ENCODE measurements at places on chromosomes 6 and 20.

DNA sequence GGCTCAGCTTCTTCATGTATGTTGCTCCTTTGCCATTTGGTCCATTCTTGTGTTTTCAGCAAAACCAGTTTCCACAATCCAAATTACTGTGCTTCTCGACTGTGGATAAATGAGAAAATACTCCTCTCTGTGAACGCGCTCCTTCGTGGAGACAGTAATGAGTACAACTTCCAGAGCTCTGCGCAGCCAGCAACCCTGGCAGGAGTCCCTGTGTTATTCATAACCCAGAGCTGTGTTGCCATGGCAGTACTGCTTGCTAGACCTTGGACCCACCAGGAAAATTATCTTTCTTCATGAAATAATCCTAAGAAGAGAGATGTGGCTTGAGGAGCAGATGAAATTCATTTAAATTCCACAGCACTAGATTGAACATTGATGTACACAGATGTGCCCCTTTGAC is 73.7 kb downstream of the SLC22A3 start:
- no peak for DNase-seq

GRCh38 chr6:28207510-28208110 is 17.5 kb upstream of the ZSCAN9 start:
- no peak for DNase-seq

DNA sequence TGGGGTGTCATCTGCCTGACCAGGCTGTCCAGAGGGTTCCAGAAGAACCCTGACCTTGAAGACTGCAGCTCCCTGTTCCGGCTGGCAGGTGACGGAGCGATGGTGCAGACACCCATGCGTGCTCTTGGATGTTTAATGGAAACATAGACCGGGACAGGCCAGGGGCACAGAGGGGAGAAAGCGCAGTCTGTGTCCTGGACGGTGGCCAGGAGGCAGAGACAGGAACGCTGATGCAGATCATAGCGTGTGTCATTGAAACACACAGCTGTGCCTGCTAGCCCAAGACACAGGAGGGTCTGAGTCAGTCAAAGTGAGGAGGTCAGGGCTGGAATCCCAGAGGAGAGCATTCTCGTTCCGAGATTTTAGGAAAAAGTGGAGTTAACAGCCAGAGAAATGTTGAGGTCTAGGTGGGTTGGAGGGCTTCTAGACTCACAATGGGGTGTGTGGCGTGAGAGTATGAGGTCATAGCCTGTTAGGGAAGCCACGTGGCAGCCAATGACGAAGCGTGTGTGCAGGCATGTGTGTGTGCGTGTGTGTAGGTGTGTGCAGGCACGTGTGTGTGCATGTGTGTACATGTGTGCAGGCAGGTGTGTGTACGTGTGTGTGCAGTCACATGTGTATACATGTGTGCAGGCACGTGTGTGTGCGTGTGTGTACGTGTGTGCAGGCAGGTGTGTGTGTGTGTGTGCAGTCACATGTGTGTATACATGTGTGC is 167.0 kb downstream of the ERMARD start:
- no peak for DNase-seq

GRCh38 chr6:44201200-44201599 is 15.5 kb upstream of the MYMX start:
- no peak for DNase-seq

GRCh38 chr6:133990321-133990720 is 37.3 kb downstream of the TBPL1 start:
- DNase-seq = no peak

All from left kidney (tissue), 8 donors.